Endothelial cell (in vitro differentiated cells): ENCODE measurements at places on chromosomes 5 and 9. TPM values are rescaled to one million over a fixed set of nuclear protein-coding genes. Genes with fewer than 3 reads are reported as not detected.

Gene SNCAIP
- 254 TPM for total RNA-seq

Gene LCN12
- total RNA-seq, result 1.5 TPM

Gene SHOC1
- not detected for total RNA-seq

Gene C5orf58
- 0.28 TPM for total RNA-seq

Gene GPRIN1
- 3.9 TPM for total RNA-seq

Gene VDAC1
- total RNA-seq, result 165 TPM

Gene KIAA0825
- total RNA-seq, result 2.0 TPM

Gene CATSPER3
- total RNA-seq, result 0.33 TPM

Gene OR1J2
- not detected for total RNA-seq

Gene ZNF883
- 6.1 TPM for total RNA-seq
